Ureter (tissue), 1 donor: ENCODE measurements at places on chromosomes 1 and 21. TPM values are rescaled to one million over a fixed set of nuclear protein-coding genes. Genes with fewer than 3 reads are reported as not detected.

DNA sequence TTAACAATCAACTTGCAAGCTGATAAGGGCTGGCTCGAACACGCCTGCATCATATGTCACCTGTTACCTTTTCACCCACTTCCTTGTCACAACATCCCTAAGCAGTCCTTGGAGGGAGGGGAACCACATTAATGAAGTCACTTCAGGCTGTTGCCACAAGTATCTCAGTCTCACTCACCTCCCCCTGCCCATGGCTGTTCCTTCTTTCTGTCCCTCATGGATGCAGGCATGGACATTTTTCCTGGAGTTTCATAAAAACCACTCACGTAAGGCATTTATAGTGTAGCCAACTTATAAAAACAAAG lies 76.8 kb upstream of the ANGPTL1 start:
- no peak for DNase-seq

Gene ERG
- 27.2 TPM for total RNA-seq

DNA sequence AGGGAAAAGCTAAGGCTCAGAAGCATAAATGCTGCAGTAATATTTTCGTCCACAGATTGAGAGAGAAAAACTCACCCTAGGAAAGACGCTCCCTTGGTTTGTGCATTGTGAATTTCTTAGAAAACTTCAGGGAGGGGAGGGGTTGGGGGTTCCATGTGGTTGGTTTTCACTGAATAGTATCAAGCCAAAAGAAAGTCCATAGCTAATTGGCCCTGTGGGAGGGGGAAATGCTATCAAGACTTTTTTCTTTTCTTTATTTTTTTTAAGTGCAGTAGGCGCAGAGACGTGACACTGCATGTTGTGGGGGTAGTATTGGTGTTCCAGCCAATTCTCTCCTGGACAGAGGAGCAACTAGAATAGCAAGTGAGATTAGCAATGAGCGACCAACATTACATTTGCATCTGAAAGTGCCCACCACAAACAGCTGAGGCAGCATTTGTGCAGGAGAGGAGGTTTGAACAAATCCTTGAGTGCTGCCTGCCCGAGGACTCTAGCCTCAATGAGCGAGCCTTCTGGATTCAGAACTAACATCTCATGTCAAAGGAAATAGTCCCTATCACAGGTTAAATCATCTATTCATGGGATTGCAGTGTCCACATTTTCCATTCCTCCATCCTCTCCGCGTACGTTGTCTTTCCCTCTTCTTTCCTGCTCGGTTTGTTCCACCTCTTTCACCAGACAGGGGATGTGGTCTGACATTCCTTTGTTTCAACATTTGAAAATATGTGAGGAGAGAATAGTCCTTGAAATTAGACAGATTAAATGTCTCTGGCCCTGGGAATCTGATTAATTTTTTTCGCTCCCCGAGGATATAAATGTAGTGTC lies 118.0 kb upstream of the MARK1 start:
- DNase-seq, result no peak

GRCh38 chr1:10630661-10631120 lies 155.9 kb downstream of the PEX14 start:
- no peak for DNase-seq

Gene MAP3K21
- total RNA-seq, result 4.7 TPM

DNA sequence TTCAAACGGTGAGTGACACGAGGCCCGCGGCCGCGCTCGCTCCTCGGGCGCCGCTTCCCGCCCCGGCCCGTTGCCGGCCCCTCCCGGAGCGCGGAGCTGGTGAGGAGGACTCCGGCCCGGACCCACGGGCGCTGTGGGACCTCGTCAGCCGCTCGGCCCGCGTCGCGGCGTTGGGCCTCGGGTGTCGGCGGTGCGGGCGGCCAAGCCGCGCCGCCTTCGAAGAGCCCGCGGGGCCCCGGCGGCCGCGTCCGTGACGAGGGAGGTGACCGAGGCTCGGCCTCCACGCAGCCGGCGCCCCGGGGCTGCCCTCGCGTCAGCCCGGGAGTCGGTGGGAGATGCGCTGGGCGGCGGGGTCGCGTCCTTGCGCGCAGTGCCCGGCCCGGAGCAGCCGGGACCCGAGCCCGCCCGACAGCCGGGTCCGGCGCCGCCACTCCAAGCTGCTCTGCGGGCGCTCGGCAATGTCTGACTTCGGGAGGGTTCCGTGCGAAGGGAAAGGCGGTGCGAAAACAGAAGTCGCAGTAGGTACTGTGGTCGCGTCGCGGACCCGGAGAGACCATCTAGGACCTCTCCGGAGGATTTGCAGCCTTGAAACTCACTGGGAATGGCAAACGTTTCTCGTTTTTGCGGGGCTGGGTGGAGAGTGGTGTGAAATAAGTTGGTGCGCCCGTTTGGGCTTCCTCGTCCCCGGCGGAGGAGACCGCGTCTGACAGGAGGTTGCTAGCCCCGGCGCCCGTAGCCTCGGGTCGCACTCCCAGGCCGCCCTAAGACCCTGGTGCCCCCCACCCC lies 829 bp downstream of the SPEN start:
- no peak for DNase-seq

DNA sequence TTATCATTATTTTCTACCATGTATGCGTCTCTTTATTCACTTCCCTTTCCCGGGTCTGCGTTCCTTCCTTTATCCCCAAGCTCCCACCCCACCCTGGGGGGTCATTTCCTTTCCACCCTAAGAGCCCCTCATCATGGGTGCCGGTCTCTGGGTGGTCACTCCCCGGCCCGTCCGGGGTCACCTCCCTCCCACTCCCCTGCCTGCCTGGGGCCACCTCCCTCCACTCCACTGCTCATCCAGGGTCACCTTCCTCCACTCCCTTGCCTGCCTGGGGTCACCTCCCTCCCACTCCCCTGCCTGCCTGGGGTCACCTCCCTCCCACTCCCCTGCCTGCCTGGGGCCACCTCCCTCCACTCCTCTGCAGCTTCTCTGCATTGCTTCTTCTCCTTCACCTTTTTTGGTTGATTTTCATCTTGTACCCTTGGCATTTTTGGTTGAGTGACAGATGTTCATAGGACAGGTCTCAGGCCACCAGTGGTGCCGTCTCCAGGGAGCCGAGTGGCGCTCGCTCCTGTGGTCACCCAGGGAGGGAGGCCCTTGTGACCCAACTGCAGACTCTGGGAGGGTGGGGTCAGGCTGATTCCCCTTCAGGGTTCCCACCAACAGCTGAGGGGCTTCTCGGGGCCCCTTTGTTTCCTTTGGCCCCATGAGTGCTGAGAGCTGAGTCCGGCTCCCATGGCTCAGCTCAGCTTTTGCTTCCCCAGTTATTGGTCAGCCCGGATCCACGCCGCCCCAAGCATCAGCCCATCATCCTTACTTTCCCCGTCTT lies 48.6 kb upstream of the PCBP3 start:
- DNase-seq, result no peak

DNA sequence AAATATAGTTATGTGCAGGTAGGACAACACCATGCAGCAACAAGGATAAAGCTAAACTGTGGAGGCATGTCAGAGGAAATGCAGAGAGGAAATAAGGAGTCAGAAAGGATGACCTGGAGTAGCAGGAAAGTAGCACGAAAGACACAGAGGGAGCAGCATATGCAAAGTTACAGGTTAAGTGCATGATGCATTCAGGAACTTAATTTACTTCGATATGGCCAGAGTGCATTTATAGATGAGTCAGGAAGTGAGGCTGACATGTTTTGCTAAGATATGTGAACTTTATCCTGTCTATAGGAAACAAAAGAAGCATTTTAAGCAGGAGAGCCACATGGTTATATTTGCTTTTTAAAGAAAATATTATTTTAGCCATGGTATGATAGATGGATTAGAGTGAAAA lies 15.4 kb upstream of the MUTYH start:
- DNase-seq, result no peak

Gene CNR2
- total RNA-seq, result not detected

Gene CSF1
- 26.1 TPM for total RNA-seq

DNA sequence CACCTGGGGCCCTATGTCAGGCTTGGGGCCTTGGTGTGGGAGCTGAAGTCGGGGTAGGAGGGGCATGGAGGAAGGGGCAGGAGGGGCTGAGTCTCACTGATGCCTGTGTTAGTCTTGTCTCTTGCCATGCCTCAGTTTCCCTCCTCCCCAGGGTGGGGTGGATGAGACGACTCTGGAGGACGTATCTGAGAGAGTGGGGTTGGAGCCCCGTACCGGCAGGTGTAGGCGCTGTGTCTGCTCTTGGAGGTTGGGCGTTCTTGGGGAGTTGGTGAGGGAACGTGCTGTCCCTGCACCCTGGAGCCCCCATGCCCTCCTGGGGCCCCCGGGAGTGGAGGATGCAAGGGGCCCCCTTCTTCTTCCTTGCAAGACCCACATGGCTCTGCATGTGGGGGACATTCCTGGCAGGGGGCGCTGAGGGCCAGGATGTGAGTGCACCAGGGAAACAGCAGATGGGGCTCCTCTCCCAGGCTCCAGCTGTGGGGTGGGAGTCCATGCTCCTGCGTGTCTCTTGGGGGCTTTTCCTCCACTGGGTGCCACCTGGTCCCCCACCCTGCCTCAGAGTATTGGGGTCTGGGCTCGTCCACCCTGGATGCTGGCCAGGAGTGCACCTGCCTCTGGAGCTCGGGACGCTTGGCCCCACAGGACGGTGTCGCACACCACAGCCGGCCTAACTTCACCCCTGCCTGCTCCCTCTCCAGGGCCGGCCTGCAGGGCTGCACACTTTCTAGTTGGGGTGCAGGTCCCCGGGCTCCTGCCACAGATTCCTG lies 1.4 kb upstream of the TNFRSF14 start:
- DNase-seq, result no peak

DNA sequence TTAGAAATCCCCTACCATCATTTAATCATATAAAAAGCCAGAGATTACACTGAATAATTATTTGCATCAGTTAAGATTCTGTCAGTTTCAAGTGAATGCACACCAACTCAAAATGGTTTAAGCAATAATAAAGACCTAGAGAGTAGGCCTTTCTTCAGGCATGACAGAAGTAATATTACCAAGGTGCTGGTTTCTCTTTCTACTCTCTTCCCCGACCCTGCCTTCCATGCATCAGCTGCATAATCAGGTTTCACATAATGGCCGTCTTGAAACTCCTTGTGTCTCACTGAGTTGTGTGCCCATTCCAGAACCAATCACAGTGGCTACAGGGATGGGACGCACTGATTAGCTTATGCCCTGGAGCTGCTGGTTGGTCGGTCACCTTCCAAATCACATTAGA lies 103.5 kb upstream of the SERTAD4 start:
- no peak for DNase-seq

DNA sequence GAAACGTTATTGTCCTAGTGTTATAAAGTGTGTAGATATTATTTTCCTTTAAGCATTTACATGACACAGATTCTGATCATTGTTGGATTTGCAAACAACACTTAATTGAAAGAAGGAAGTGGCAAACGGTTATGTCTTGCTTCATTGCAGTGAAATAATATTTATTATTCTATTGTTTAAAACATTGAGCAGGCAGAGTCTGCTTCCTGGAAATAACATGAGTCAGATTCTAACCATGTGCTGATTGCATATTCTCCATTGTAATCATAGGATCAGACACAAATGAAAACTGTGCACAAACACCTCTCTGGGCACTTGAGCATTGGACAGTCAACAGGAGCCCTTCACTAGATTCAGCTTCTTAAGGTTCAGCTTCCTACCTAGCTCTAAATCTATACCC lies 46.8 kb upstream of the USP25 start:
- DNase-seq, result no peak

DNA sequence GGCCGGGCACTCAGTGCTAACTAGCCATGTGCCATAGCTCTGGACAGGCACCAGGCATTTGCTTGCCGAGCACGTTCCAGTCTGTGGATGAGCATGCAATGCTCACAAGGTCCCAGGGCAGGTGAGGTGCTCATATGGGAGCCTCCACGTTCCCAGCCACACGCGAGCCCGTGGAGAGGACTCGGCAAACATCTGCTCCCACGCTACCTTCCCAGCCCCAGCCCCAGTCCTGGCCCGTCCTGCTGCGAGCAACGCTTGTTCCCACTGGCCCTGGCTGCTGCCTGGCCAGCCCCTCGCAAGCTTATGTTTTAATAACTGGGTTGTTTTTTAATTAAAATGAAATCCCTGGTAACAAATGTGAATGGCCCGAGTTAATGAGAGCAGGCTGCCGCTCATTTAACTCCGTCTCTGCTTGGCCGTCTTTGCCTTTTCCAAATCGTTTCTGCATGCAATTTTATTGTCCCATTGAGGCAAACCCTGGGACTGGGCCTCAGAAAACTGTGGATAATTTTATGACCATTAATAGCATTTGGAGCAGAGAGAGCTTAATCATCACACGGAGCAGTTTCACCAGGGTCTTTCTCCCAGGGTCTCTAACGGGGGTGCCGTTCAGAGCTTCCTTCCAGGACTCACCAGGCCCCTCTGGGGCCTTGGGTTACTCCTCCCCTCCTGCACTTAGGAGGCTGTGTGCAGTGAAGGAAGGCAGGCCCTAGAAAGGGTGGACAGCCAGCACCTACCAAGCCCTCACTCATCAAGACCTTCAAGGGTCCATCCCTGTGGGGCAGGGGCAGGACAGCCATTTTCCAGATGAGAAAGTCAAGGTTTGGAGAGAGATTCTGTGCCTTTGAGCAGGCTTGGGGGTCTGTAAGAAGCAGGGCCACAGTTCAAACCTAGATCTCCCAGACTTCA lies 136.8 kb downstream of the GLIS1 start:
- DNase-seq, result no peak

Gene PLPP3
- 109 TPM for total RNA-seq

GRCh38 chr1:231357831-231358354 lies 19.8 kb downstream of the SPRTN start:
- peak; percentile 61 for DNase-seq

DNA sequence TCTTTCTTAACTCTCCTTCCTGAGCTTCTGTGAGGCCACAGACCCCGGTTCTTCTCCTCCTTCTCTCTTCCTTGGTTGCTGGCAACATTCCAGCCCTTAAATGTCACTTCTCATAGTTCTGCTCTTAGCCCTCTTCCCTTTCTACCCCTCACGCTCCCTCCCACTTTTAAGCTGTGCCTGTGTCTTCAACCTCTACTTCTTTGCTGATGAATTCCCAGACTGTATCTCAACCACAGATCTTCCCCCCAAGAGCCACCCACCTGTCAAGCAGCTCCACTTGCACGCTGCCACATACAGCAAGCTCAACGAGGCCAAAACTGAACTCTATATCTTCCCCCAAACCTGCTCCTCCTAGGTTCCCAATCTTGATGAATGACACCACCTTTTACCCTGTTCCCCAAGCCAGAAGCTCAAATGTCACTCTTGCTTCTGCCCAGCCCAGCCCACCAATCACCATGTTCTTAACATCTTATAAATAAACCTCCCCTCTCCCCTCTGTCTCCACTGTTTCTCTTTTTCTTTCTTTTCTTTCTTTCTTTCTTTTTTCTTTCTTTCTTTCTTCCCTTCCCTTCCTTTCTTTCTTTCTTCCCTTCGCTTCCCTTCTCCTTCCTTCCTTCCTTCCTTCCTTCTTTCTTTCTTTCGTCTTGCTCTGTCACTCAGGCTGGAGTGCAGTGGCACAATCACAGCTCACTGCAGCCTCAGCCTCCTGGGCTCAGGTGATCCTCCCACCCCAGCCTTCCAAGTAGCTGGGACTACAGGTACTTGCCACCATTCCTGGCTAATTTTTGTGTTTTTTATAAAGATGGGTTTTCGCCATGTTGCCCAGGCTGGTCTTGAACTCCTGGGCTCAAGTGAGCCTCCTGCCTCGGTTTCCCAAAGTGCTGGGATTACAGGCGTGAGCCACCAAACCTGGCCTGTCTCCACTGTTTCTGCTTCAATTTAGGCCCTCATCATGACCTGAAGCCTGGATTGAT lies 19.8 kb upstream of the PTP4A2 start:
- no peak for DNase-seq

- no peak for DNase-seq
Observed at GRCh38 chr1:230359992-230360668, 66.0 kb downstream of the PGBD5 start.
